HT-29 (cell line): ENCODE measurements at places on chromosomes 6 and 20. TPM values are rescaled to one million over a fixed set of nuclear protein-coding genes. Genes with fewer than 3 reads are reported as not detected.

- DNase-seq, result peak; percentile 51
These were observed 154.8 kb downstream of the PTPRK start for GRCh38 chr6:128365520-128366160.

- DNase-seq, result no peak
These were observed 33.3 kb downstream of the FARS2 start for GRCh38 chr6:5294392-5295211.

- no peak for DNase-seq
These were observed 450.1 kb downstream of the COL12A1 start for GRCh38 chr6:74755778-74756177.

GRCh38 chr6:31915351-31915750, 12.2 kb upstream of the C2 start:
- DNase-seq, result no peak

DNA sequence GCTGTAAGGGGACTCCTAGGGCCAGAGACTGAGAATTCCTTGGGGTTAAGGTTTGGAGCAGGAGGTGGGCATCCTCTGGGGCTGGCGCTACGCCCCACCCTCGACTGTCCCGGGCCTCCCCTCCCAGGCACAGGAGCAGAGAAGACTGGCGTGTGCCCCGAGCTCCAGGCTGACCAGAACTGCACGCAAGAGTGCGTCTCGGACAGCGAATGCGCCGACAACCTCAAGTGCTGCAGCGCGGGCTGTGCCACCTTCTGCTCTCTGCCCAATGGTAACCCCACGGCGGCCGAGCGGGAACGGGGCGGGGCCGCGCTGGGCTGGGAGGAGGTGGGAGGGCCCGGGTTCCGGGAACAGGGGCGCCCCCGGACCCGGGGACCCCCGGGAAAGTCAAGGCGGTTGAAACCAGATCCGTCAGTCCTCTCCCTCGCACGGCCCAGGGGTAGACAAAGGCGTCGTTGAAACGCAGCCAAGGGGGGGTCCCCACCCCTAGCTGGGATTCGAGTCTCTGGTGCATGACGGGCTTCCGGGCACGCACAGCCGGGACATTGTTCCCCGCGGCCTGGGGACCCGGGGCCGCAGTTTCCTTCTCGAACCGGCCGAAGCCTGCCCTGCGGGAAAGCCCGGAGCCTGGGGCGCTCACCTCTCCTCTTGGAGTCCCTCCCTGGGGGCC, 844 bp downstream of the WFDC2 start:
- peak; percentile 81 for DNase-seq

DNA sequence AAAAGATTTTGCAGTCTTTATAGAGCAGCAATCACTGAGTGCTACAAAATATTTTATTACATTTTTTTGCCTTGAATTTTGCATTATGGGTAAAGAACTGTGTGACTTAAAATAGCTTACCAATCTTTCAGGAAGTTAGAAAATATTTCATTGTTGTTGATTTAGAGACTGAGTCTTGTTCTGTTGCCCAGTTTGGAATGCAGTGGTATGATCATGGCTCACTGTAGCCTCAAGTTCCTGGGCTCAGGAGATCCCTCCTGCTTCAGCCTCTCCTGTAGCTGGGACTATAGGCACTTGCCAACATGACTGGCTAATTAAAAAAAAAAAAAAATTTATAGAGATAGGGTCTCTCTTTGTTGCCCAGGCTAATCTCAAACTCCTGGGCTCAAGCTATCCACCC, 100.8 kb downstream of the ADGRB3 start:
- DNase-seq, result no peak

DNA sequence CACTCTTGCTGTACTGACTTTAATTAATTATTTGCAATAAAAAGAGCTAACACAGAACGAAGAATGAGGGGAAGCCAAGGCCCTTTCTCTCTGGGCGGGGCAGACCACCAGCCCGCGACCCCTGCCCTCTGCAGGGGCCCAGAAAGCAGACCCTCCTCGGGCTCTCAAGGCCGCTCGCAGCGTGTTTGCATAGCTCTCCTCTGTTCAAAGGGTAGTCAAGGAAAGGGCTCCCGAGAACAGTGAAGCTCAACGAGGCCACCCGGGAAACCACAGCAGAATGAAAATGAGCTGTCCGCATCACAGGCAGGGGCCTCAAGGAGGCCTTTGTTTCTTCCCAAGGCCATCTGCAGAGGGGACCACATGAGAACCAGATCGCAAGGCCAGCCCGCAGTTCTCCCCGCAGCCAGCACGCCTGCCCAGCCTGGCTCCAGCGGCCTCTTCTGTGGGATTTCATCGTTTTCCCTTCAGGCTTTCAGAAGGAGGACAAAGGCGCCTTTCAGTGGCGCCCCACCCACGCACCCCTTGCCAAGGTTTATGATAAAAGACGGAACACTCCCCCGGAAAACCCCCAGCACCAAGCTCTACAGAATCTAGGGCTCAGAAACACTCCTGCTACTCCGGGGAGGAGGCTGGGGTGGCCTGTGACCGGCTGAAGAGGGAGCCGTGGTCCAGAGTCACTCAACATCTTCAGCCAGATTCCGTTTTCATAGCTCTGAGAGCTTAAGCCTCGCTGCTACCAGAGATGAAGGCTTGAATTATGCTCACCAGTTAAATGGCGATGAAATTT, 25.3 kb downstream of the ACSS1 start:
- DNase-seq, result peak; percentile 70

- peak; percentile 74 for DNase-seq
These were observed 43.0 kb downstream of the KIF16B start for GRCh38 chr20:16530201-16530681.

- DNase-seq, result no peak
These were observed 34.3 kb upstream of the TCF21 start for GRCh38 chr6:133854364-133855275.

DNA sequence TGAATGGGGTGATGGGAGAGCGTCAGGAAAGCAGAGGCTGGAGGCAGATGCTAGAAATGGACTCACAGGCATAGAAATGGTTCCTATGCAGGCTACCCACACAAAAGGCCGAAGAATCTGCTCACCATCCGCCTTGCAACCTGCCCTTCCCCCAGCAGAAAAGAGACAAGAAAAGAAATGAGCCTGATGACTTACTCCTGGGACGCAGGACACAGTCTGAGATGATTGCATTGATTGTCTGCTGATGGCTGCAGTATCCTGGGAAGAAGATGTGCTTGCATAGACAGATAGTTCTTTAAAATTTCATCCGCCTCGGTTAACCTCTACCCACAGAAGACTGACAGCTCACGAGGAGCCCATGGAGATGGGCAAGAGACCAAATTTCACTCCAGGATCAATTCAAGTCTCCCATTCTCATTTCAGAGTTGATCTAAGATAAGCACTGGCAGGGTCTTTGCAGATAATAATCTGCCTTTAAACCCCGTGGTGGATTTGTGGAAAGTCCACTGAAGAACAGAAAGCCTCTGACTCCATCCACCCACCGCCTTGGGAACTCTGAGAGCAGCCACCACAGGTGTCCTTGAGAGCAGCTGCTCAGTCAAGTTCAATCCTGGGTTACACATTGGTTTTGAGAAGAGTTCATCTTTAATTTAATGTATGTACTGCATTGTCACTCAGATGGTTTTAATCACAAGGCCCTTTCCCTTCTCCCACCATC, 7.2 kb downstream of the AGPAT4 start:
- DNase-seq, result no peak

DNA sequence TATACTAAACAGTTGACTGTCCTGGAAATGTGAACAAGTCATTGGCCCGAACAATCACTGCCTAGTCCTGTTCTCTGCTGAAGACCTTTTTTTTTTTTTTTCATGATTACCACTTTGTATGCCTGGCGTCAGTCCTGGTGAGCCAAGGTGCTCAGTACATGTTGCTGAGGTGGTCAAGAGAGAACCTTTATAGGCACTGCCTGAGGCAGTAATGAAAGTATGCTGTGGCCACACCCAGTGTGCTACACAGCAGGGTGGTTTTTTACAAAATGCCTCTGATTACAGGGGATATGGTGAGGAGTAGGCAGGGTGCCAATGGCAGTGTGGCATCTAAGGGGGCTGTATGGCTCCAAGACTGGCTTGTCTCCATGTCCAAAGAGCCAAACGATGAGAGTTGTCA, 135.1 kb upstream of the ENPP5 start:
- no peak for DNase-seq

DNA sequence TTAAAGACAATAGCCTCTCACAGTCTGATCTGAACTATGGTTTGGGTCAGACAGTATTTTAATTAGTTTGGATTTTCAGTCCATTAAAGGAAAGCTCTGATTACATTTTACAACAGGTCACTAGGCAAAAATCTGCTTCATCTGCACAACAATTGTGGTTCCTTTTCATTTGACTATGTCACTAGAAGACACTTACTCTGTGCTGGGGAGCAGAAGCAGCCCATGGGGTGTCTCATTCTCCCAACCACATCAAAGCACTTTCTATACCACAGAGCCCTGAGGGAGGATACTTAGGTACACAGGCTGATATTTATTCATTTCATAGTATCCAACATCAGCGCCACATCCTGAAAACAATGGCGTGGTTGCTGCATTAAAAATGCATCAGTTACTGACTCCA, 36.6 kb upstream of the HDAC2 start:
- no peak for DNase-seq

GRCh38 chr6:87656857-87657256, 45.2 kb downstream of the AKIRIN2 start:
- DNase-seq, result no peak

DNA sequence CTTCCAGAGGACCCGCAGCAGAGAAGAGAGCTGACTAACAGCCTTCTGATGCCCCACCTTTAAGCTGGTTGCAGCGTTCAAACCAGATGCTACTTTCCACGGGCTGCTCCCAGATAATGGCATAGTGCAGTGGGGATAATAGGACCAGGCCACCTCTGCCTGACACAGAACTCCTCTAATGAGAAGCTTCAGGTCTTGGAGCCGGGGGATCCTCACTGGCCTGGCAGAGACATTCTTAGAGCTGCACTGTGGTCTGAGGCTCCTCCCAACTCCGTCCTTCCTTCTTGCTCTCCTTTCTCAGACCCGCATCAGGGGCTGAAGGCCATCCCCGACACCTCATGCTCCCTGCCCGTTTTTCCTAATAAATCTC, 206.6 kb upstream of the MARCKS start:
- no peak for DNase-seq

The COQ3 gene
- total RNA-seq, result 8.3 and 12.4 TPM in 2 replicates

The PBOV1 gene
- not detected in 2 replicates for total RNA-seq

The EMILIN3 gene
- total RNA-seq, result not detected in 2 replicates

The SAPCD1 gene
- total RNA-seq, result 6.3 and 11.6 TPM in 2 replicates

The ARFGAP1 gene
- total RNA-seq, result 142 and 150 TPM in 2 replicates

The COL10A1 gene
- not detected in 2 replicates for total RNA-seq

The IFNGR1 gene
- 33.4 and 34.9 TPM in 2 replicates for total RNA-seq
